ENCODE measurements at places on chromosomes 16 and 17.

DNA sequence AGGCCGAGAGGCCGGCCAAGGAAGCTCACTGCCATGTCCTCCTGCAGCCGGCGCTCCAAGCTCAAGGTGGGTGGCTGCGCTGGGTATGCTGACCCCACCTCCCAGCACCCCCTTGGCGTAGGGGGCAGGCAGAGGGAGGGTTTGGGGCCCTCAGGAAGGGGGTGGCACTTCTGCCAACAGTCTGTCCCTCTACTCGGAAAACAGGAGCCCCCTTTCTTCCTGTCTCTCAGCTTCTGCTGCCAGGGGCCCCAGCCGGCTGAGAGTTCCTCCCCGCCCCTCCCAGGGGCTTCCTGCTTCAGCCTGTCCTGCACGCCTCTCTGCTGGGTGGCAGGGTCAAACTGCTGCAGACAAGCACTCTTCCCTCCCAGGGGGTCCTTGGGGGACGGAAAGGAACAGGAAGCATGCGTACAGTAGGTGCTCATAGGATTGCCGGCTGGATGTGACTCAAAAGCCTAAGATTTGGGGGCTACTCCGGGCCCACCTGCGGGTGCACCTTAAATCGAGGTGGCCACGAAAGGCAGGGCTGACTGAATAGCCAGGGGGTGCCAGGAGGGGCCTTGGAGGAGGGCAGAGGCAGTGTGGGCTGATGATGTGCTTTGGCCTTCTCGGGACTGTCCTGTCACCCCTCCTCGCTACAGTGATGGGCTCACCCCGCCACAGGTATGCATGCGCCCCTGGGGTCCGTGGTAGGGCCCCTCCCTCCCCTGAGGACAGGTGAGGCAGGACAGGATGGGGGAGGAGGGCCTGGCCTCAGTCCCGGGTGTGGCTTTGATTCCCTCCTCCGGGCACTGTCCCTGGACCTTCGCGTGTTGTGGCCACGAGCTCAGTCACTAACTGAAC is 4.0 kb downstream of the CBX2 start:
- no peak for DNase-seq

DNA sequence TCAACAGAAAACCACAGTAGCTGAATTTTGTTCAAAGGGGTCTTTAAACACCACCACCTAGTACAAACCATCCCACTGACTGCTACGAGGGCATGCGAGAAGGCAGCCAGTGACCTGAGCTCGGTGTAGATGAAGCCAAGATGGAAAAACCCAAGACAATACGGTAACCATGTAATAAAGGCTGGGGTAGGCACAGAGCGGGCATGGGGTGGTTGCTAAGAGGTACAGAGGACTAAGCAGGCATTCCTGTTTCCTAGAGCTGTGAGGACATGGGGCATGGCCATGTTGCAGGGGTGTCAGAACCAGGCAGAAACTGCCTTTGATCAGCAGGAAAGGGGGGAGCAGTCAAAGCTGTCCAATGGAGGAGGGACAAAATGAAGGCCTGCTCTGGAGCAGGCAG is 52.1 kb downstream of the NDEL1 start:
- DNase-seq = no peak

GRCh38 chr16:24853830-24854229 is 8.1 kb downstream of the SLC5A11 start:
- DNase-seq = no peak

DNA sequence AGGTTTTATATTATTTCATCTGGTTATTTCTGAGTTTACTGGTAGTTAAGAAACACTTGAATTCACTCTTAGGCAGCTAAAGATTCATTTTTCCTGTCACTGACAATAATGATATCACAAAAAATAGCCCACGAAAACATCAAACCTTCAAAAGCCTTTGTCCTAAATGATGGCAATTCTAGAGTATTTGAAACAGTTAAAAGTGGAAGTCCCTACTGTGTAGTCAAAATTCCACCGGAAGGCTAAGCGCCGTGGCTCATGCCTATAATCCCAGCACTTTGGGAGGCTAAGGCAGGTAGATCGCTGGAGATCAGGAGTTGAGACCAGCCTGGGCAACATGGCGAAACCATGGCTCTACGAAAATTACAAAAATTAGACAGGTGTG is 103.5 kb downstream of the HIC1 start:
- no peak for DNase-seq

- DNase-seq = no peak
Observed at GRCh38 chr16:84979516-84979915, 31.8 kb downstream of the ZDHHC7 start.

DNA sequence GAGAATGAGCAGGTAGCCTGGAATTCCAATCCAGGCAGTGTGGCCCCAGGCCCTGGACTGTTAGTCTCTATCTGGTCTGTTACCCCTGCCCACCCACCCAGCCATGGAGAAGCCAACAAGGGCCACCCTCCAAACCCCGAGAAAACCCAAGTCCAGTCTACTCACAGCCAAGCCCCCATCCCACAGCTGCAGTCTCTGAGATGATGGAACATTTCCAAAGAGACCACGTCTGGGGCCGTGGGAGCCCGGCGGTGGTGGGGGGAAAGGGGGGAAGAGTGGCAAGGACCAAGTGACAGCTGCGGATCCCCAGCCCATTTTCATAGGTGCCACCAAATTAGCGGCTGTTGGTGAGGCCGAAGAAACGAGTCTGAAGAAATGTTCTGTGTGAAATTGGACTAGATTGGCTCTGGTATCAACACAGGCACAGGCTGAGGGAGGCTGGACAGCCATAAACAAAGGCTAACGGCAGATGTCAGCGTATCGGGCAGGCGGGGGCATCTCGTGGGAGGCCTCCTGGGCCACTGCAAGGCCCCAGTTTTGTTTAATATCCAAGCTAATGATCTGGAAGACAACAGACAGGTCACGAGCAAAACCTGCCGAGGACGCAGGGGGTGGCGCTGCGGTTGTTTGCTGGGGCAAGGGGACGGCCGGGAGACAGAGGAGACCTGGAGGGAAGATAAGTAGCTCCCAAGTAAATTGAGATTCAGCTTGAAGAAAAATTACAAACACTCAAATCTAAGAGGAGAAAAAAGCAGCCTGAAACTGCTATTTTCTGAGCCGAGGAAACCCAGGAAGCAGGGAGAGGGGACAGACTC is 53.4 kb downstream of the RBFOX3 start:
- DNase-seq = no peak

GRCh38 chr17:77782201-77782600 is 176.3 kb upstream of the TNRC6C start:
- no peak for DNase-seq

DNA sequence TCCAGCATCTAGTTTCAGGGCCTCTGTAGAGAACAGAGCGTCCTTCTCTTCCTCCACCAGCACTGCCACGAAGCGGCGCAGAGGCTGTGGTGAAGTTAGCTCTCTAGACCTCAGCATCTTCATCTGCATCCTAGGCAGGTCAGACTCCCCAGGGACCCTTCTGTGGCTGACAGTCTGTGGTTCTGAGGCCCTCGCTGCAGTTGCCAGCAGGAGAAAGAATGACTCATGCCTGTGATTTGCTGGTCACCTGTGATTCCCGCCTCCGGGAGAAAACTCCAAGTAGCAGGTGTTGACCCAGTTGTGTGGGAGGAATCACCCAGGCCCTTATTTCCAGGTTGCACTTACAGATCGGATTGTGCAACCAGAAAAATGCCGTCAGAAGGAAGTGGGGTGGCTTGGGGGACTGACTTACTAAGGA is 117.3 kb upstream of the CACNG5 start:
- DNase-seq = no peak

GRCh38 chr16:12455287-12455798 is 348.3 kb downstream of the CPPED1 start:
- peak; percentile 81 for DNase-seq

GRCh38 chr17:10622617-10623485 is 34.3 kb downstream of the MYH3 start:
- DNase-seq = no peak

GRCh38 chr16:84243732-84244131 is 3.9 kb upstream of the KCNG4 start:
- no peak for DNase-seq
